ENCODE measurements at places on chromosomes 5 and 9.

DNA sequence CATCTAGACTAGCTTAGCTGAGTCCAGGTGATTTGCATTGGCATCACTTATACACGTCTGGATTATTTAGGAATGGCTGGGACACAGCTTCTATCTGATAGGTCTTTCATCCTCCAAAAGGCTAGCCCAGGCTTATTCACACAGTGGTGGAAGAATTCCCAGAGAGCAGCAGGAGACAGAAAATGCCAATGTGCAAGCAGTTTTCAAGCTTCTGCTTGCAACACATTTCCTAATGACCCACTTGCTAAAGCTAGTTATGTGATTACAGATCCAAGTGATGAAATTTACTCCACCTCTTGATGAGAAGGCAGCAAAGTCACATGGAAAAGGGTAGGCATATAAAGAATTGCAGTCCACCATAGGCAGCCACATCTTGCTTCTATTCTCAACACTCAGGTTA is 44.2 kb upstream of the MAST4 start:
- no peak for DNase-seq

DNA sequence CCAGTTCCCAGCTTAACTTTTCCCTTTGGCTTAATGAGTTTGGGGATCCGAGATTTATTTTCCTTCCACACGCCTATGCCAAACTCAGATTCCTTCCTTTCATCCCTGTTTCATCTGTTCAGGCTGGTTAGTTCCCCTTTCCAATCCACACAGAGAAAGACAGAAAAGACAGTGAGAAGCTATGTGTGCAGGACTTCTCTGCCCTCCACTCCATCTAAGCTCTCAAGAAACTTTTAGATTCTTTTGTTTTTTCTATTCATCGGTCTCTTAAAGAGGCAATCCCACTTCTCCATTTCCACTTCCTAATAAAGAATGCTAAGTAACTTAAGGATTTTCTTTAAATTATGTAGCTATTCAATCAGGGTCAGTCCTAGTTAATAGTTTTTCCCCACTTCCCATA is 11.2 kb downstream of the ITGA1 start:
- no peak for DNase-seq

DNA sequence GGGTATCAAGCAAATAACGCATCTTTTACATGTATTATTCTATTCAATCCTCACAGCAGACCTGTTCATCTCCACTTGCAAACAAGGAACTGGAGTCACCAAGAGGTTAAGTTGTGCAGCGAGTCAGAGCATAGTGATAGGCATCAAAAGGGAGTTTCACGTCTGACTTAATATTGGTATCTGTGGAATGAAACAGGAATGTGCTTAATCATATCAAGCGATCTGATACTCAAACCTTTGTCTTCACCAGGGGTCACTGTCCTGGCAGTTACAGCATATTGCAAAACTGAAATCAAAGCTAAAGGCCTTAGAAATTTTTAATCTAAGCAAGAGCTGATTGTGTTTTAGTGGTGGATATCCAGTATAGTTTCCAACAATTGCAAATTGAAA is 271.6 kb downstream of the PLK2 start:
- no peak for DNase-seq

GRCh38 chr9:107933516-107933915 is 443.9 kb upstream of the KLF4 start:
- no peak for DNase-seq

- DNase-seq: no peak
These were observed 213.1 kb downstream of the RFK start for GRCh38 chr9:76181020-76181641.

All from cortex of kidney (tissue), 1 donor.